ENCODE measurements at places on chromosomes 2 and 18. TPM values are rescaled to one million over a fixed set of nuclear protein-coding genes. Genes with fewer than 3 reads are reported as not detected.

FBXO15 gene
- 0.38 TPM for total RNA-seq

LIMS4 gene
- total RNA-seq: 8.1 TPM

APCDD1 gene
- 0.19 TPM for total RNA-seq

CHRNG gene
- total RNA-seq: not detected

SETBP1 gene
- total RNA-seq: 1.3 TPM

GRHL1 gene
- total RNA-seq: 0.28 TPM

L3MBTL4 gene
- under 0.01 TPM for total RNA-seq

HOXD1 gene
- under 0.01 TPM for total RNA-seq

UGT1A5 gene
- total RNA-seq: not detected

TMEM198 gene
- 0.96 TPM for total RNA-seq

FAM124B gene
- total RNA-seq: 0.38 TPM

RIT2 gene
- total RNA-seq: not detected

RGPD3 gene
- 0.85 TPM for total RNA-seq

ANKRD62 gene
- under 0.01 TPM for total RNA-seq

SP140L gene
- 15.5 TPM for total RNA-seq

CPLX4 gene
- total RNA-seq: not detected

CXCR1 gene
- not detected for total RNA-seq

UBE2F gene
- total RNA-seq: 67.7 TPM
